ENCODE measurements at places on chromosomes 2 and 18.

DNA sequence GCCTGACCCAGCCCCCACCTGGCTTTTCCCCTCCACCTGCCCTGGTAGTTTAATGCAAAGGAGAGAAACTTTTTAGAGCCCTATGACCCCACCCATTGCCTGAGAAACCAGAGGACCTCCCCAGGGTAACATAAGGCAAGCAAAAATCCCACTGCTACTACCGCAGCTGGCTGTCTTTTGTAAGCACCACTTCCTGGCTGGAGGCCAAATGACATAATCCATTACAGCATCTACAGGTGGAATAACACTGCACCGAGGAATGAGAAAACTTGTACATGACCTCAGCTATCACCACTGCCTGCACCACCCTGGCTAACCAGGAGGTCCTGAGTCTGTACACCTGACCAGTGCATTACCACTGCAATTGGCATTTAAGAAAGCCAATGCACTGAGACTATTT lies 149.6 kb upstream of the GALNT5 start:
- DNase-seq: no peak

DNA sequence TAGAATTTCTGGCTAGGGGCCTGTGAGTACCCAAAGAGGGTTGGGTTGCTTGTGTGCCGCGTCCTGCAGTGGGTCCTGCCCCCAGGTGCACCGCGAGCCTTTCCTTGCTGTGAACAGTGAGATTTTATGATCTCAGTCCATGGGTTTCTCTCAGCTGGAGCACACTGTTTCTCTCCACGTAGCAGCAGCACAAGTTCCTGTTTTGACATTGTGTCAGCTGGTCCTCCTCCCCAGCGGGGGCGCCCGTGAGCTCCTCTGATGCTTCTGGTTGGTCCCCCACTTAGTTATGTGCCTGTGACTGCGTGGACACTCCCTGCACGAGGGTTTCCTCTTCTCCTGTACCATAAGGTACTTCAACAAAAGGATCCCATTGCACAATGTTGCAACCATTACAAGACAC lies 29.8 kb downstream of the TSHZ1 start:
- DNase-seq: no peak

- DNase-seq: no peak
Measured at GRCh38 chr2:99285526-99285925, 15.5 kb downstream of the LYG1 start.

GRCh38 chr2:128368437-128369107 lies 49.9 kb upstream of the HS6ST1 start:
- no peak for DNase-seq

DNA sequence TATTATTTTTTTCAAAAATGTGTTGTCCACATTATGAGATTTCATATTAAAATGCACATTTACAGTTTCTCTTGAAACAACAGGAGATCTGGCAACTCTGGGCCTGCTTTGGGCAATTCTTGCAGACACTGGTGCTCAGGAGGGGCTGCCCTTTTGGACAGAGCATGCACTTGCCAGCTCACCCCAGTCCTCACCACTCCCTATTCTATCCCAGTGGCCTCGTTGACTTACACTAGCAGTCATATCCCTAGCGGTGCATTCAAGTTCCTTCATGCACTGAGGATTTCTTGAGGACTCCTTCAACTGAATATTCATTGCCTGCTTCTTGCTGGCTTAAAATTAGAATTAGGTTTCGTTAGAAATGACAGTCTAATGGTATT lies 87.9 kb upstream of the FHL2 start:
- no peak for DNase-seq

DNA sequence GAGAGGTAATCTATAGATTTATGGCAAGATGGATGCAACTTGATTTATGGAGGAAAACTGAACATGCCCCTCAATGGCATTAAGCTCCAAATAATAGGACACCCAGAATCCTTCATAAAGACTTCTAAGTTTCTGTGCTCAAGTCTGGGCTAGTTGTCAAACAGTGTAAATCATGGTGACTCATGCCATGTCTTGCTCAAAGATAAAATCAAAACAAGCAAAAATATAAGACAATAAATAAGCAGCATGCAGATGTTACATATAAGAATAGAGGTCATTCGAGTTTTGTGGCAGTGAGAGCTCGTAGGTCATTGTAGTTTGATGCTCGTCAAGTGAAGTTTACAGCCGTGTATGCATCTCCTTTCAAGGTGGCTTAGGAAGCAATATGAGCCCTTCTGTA lies 403.2 kb downstream of the THSD7B start:
- DNase-seq: no peak

DNA sequence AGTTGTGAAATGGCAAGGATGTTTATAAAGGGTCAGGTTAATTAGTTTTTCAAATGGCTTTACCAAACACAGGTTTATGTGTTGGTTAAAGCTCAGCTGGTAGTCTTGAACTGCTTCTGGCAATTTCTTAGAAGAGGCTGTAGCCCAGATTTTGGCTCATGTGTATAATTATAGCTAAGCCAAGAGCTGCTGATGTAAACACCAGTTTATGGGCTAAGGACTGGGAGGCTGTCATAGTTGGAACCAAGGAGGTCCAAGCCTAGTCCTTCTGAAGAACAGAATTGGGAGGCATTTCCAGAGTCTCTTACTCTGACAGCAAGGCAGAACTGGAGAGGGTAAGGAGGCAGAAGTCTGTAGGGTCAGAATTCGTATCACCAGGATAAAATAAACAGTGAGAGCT lies 25.4 kb downstream of the UBE2E3 start:
- no peak for DNase-seq

GRCh38 chr2:3639015-3639630 lies 18.9 kb upstream of the ALLC start:
- DNase-seq: no peak

DNA sequence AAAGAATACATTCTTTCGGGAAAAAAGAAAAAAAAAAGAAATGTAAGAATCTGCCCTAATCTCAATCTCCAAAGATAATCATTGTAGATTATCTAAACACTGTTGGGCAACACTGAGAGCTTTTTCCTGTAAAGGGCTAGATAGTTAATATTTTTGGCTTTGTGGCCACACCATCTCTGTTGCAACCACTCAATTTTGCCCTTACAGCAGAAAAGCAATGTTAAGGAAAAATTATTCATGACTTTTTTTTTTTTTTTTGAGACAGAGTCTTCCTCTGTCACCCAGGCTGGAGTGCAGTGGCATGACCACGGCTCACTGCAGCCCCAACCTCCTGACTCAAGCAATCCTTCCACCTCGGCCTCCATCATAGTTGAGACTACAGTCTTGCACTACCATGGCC lies 17.3 kb upstream of the FZD5 start:
- no peak for DNase-seq

DNA sequence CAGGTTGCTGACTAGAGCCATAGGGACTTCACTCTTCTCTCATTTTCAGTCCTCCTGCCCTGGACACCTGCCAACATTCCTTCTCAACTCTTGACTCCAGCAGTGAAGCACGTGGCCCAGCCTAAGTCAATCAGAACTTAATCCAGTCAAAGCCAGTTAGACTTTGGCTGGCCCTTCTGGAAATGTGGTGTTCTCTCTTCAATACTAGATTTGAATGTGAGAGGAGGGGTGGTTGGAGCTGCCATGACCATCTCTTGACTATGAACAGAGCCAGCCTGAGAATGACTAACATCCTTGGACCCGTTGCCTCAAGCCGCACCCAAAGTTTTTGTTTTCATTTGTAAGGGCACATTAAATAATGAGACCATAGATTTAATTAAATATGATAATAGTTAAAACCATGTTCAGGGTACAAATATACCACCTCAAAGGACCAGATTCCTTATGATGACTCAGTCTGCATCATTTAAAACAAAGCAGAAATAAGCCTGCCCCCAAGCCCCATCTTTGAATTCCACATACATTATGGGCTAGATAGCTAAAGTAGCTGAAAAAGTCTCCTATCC lies 49.7 kb upstream of the RASGRP3 start:
- DNase-seq: no peak

GRCh38 chr2:207317378-207317984 lies 151.7 kb upstream of the KLF7 start:
- no peak for DNase-seq

DNA sequence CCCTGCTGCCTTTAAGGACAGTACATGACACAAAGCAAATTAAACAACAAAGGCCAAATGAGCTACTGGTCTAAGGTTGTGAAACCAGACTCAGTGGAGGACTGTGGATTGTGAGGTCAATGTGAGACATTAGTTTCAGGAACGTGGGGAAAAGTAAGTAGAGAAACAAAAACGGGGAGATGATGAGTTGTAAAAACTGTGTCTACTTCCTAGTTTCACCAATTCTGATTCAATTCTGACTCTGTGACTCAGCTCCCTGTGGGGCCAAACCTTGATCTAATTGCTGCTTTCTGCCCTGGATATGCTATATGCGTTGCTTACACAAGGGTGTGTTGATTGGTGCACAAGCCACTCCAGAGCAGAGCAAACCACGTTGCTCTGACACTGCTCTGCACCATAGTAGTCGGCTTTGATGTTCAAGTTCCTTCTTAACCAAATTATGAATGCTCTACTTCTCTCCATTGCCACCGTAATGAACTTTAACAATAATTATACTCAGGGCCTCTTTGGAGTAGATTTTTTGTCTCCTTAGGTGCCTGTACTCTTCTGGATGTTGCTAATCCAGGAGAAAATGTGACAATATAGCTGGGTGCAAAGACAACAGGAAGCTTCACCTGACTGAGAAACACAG lies 1640.1 kb upstream of the CELF4 start:
- DNase-seq: no peak

- DNase-seq: no peak
Measured at GRCh38 chr2:83323038-83323437, 1136.0 kb downstream of the SUCLG1 start.

GRCh38 chr2:137865954-137866540 lies 98.2 kb upstream of the HNMT start:
- DNase-seq: no peak

- DNase-seq: no peak
Measured at GRCh38 chr2:178225006-178225805, 30.9 kb downstream of the OSBPL6 start.

DNA sequence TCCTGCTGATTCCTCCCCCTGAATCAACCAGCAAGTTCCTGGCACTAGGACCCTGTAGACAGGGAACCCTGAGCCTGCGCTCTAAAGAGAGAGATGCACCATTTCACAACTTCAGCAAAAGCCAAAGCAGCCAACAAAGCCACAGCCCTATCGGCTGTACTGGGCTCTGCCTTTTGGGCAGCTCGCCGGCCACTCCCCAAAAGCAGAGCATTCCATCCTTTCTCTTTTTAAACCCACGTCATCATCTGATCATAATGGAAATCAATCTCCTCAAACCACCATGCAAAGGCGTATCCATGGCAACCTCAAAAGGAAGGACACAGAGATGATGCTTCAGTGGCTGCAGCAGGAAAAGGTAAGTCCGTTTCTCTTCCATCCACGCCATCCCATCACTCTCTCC lies 5.3 kb upstream of the DCTN1 start:
- DNase-seq: no peak

Data from AG04449 (cell line).